ENCODE measurements at places on chromosomes 3 and 15.

DNA sequence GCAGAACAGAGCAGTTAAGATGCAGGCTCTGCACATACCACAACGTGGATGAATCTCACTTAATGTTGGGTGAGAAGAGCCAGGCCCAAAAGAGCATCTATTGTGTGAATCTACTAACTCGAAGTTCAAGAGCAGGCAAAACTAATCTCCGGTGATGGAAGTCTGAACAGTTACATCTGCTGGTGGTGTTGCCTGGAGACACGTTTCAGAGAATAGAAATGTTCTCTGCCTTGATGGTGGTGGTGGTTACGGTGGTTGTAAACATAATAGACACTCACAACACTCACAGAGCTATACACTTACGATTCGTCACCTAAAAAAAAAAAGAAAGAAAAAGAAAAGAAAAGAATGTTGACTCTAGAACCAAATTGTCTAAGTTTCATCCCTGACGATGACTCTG lies 86.8 kb downstream of the LIPC start:
- DNase-seq: no peak

GRCh38 chr15:76576523-76577279 lies 240.1 kb downstream of the ISL2 start:
- DNase-seq: no peak

DNA sequence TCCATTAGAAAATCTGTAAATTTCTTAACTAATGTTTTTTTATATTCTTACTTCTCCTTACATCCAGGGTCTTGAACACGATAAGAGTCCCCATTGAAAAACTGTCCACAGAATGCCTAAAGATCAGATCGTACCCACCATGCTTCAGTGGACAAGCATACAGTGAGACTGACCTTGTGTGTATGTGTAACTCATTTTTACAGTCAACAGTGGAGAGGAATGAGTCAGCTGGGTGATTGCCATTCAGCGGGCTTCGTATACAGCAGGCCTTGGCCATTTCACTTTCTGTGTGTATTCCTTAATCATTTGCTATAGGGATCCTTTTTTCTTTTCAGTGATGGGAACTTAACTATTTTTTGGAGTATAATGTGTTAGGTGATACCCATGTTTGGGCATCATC lies 10.6 kb downstream of the PARP14 start:
- DNase-seq: no peak

GRCh38 chr15:71117714-71118305 lies 2.5 kb downstream of the THSD4 start:
- no peak for DNase-seq

DNA sequence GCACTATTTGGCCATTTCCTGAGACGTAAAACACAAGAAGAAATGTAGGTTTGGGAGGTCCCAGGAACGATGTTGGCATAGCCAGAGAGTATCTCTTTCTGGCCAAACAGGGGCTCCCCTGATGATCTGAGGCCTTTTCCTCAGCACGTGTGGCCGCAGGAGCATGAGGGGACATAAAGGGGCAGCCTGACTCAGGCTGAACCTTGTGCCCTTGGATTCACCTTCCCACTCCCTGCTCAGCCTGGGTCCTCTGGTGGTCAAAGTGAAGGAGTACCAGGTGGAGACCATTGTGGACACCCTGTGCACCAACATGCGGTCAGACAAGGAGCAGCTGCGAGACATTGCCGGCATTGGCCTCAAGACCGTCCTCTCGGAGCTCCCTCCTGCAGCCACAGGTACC lies 10.6 kb downstream of the CAND2 start:
- DNase-seq: no peak

DNA sequence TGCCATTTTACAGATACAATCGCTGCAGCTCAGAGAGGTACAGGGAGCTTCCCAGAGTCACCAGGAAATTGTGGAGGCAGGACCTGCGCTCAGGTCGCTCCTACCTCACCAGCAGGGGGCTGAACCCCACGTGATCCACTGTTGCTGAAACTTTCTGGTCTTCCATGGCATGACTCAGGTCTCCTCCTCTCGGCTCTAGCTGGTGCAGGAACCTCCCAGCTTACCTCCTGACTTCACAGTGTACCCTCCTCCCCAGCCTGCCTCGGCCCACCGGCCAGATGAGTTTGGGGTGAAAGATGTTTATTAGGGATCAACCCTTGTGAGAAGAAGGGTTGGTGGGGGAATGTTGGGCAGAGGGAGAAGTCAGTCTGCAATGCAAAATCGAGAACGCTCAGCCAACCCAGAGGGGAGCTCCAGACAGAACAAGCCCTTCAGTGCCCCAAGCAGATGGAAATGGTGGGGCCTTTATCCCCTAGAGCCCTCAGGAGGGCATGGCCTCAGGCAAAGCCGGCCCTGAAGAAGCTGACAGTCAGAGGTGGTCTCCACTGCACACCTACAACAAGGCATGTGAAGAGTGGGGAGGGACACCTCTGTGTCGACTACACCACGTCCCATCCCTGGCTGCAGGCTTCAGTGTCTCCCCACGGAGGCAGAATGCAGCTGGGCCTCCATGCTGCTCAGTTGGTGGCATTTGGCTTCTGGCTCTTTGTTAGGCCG lies 118.6 kb upstream of the PRR20G start:
- DNase-seq: no peak

- DNase-seq: no peak
These were observed 181.3 kb downstream of the ECT2 start for GRCh38 chr3:172931746-172932285.

Measured in C1 segment of cervical spinal cord (tissue), 14 donors.